GM04503 (cell line): ENCODE measurements at places on chromosomes 2 and 18.
A peak's percentile ranks its signal among the peaks of the same experiment; 100 is the strongest.

DNA sequence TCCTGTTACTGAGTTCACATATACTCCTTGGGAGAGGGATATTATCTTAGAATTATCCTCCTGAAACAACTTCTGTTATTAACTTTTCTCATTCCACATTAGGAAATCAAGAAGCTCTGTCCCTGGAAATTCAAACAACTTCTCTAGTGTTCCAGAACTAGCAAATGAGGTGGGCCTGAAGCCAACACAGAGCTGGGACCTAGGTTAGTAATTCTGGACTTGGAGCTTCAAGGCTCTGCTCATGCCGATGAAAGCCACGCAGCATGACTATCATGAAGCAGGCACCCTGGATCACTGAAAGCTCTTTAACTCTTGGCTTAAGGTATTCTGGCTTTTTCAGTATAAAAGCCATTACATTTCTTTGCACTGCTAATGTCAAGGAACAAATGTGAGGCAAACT, 242.7 kb downstream of the TGIF1 start:
- DNase-seq = no peak

DNA sequence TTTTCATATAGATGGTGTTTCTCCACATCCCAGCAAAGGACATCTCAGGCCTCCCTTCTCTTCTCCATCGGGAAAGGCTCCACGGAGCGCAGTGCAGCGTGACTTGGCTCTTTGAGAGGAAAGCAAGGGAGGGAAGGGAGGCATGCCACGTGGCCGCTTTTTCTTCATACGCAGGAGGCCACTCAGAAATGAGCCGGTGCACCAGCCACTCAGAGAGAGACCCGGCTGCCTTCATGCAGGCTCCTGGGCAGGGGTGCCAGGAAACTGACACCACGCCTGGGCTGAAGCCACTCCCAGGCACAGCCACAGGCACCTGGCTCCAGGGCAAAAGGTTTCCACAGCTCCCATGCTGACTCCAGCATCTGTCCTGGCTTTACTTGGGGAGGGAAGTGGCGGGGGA, 11.1 kb upstream of the LOXHD1 start:
- DNase-seq = no peak

DNA sequence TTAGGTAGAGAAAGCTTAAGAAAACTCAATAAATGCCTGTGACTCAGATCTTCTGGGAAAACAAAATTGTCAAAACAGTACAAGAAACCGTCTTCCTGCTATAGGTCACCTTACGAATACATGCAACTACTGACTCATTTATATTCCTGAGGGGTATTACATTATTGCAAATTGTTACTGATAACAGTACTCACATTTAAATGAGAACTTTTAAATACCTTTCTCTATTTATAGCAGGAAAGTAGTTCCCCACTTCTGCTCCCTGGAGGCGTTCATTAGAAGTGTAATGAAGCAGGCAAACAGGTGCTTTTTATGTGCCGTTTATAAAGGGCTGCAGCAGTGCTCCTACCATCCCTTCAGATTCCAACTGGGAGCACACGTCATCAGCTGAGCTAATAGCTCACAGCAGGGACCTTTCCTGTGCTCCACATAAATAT, 65.1 kb upstream of the RPRM start:
- no peak for DNase-seq

DNA sequence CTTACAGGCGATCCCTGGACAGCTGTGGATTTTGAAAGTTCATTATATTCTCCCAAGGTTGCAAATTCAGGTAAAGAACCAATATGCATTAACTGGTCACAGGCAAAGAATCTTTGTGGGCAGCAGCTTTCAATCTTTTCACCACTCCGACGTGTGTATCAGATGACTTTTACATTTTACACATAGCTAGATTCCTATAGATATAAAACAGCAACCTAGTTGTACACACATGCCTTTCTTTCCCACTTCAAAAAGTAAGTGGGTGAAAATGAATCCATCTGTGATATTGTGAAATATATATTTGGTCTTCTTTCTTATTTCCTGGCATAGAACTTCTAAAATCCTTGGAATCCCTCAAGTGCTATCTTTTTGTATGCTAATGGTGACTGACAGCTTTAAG, 72.5 kb downstream of the SCG2 start:
- no peak for DNase-seq

- DNase-seq = no peak
Measured at GRCh38 chr2:239383036-239383758, 17.6 kb downstream of the HDAC4 start.

DNA sequence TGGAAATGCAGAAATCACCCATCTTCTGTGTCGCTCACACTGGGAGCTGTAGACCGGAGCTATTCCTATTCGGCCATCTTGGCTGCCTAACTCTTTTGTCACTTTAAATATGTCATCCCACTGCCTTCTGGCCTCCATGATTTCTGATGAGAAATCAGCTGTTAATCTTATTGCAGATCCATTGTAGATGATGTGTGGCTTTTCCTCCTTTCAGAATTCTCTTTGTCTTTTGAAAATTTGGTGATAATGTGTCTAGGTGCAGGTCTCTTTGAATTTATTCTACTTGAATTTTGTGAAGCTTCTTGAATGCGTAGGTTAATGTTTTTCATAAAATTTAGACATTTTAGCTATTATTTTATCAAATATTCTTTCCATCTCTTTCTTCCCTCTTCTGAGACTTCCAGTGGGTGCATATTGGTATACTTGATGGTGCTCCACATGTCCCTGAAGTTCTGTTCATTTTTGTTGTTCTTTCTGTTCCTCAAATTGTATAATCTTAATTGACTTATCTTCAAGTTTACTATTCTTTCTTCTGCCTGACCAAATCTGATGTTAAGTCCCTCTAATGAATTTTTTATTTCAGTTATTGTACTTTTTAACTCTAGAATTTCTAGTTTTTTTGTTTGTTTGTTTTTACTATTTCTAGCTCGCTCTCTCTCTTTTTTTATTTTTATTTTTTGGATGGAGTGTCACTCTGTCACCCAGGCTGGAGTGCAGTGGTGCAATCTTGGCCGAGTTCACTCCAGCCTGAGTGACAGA, 90.8 kb upstream of the DLX2 start:
- DNase-seq = no peak

GRCh38 chr2:23380562-23381065, 4.4 kb upstream of the KLHL29 start:
- no peak for DNase-seq

- no peak for DNase-seq
Measured at GRCh38 chr2:232908695-232909094, 38.6 kb downstream of the SNORC start.

DNA sequence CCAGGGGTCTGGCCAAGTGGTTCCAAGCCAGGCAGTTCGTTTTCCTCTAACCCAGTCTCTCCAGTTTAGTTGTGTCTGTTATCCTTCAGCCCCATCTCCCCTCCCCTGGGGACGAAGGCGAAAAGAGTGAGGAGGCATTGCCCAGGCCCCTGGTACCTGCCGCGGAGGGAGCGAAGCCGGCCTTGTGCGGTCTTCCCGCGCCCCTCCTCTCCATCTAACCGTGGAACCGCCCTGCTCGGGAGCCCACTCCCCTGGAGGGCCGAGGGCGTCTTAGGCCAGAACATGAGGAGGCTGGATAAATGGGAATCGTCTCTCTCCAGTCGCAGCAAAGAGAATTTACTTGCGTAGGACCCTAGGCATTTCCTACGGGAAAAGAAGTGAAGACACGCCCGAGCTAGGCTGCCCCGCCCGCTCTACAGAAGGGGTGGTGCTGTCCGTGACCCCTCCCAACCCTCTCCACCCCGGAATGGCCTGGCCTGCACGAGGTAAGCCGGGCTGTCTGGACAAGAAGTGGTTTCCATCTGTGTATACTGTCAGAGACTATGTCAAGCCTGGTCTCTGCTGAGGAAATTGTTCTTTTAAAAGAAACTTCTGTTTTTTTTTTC, 156.2 kb downstream of the MIB1 start:
- DNase-seq = no peak

GRCh38 chr18:45103319-45104048, 422.8 kb downstream of the SETBP1 start:
- DNase-seq = no peak

DNA sequence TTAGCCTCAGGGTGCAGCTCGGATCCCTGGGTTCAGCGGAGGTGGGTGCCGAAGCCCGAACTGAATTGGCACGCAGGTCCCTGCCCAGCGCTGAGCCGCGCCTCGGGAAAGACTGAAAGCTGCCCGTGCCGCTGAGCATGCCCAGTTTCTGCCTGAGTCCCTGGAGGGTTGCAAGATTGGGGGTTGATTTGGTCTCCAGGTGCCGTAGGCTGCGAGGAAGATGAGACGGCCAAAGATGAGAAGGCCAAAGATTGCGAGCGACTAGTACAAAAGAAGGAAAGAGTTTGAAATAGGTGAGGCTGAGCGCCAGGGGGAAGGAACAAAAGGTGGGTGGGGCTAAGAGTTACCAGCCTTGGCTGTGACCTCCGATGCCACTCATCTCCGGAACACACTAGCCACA, 852 bp upstream of the KCNH7 start:
- no peak for DNase-seq

DNA sequence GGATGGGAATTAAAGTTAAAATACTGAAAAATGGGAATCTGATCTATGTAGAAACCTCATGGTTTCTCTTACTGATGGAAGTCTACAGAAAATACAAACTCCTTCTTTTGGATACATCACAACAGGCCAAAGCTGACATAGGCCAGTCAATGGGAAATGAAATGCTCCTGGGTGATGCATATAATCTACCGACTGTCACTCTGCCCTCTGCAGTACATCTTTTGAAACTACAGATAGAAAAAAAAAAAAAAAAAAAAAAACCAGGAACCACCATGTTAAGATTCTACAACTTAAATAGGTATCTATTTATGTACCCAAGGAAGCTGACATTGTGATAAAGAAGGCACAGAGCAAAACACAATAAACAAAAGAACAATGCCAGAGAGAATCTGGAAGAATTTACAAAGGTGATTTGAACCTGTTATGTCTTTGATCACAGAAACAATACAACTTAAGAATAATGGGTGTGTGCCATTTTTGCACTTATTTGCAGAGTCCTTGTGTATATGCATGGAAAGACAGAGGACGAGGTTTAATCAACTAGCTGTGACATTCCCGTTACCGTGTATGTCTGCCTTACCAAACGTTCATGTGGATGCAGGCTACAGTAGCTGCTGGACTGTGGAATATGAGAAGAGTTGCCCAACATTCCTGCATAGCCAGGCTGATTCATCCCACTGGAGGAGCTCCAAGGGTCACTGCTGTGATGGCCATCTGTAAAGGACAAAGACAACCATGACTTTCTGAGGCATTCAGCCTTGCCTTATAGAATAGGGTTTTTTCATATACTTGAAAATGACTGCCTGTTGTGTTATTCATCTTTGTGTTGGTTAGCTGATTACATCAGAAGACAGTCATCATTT, 312.7 kb downstream of the TCF4 start:
- peak; percentile 77 for DNase-seq

DNA sequence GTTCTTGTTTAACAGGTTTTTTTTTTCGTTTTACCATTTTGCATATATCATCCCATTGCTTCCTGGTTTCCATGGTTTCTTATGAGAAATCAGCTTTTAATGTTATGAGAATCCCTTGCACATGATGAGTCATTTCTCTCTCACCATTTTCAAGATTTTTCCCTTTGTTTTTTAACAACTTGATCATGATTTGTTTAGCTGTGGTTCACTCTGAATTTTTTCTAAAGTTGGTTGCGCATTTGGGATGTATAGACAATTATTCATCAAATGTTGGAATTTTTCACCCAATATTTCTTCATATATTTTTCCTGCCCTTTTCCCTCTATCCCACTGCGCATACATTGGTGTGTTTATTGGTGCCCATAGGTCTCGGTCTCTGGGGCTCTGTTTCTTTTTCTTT, 42.4 kb upstream of the BIN1 start:
- peak; percentile 96 for DNase-seq

DNA sequence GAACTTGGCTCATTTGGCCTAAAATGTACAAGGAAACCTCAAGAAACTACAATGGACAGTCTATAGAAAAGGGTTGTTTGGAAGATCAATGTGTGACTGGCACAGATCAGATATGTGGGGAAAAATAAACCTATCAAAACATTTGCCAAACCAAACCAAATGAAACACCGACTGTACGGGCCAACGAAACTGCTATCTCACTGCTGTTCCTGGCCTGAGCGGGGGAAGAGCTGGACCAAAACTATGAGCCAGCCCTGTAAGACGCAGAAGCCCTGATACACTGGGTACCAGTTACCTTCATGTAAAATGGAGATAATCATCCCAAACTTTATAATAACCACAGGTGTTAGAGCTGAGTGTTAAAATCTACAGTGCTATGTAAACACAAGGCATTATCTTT, 11.7 kb downstream of the CDC42EP3 start:
- no peak for DNase-seq

GRCh38 chr18:25233528-25234321, 118.2 kb downstream of the ZNF521 start:
- peak; percentile 49 for DNase-seq

- no peak for DNase-seq
Measured at GRCh38 chr18:57581301-57581934, 5.1 kb downstream of the FECH start.

DNA sequence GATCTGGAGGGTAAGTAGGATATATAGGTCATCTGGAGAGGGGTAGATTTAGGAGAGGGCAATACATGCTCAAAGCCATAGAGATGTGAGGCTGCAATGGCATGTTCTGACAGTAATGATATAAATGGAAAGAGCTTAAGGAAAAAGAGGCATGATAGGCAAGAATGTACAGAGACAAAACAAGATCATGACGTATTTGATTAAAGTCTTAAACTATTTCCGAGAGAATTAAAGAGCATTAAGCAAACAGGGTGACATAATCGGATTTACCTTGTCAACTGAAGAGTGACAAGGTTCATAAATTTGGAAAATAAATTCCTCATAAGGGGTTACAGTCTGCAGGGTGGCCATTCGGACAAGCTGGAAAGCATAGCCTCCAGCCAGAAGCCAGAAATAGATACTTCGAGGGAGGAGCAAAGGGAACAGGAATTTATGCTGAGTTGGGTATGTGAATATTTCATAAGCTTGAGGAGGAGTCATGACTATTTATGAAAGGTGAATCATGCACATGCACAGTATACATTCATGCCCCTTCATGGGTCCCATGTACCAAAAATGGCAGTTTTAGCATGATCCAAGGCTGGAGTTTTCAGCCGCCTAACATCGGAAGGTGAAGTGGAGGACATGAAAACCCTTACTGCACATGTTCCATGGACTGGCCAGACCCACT, 396.2 kb upstream of the VWC2L start:
- no peak for DNase-seq

- DNase-seq = no peak
Measured at GRCh38 chr2:63856303-63856603, 14.6 kb downstream of the UGP2 start.

- no peak for DNase-seq
Measured at GRCh38 chr18:48957136-48957535, 6.4 kb upstream of the SMAD7 start.

DNA sequence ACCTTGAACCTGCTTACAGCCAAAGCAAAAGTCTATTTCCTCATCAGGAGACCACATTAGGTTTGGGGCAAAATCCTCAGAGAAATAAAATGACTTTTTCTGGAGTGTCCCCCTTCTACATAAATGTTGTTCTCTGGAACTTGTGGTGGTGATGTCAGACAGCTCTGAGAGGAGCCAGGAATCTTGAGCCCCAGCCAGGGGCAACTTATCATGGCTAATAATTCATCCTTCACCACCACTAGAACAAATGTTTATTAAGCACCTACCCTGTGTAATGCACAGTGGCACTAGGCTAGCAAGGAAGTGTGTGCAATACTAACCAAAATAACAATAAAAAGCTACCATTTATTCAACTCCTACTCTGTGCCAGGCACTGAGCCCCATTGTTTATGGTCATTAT, 9.0 kb upstream of the BMP10 start:
- DNase-seq = no peak
